ENCODE measurements at places on chromosomes 3 and 15.

- no peak for DNase-seq
Observed at GRCh38 chr3:181844211-181844610, 132.5 kb downstream of the SOX2 start.

GRCh38 chr15:81047928-81048327 lies 47.2 kb downstream of the TLNRD1 start:
- no peak for DNase-seq

DNA sequence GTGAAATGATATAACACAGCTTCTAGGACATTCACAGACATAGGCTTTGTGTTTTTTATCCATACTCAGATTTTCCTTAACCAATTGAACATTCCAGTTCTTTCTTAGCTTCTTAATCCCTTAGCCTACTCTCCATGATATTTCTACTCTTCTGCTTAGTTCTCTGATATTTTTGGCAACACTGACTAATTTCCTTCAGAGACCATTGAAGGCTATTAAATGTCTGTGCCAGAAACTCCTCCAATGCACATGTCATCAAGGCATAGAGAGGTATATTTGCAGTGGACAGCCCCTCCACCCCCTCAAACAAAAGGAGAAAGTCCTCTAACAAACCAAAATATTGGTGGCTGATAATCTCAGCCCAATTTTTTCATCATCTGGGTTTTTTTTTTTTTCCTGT lies 105.9 kb upstream of the TSC22D2 start:
- peak; percentile 75 for DNase-seq

DNA sequence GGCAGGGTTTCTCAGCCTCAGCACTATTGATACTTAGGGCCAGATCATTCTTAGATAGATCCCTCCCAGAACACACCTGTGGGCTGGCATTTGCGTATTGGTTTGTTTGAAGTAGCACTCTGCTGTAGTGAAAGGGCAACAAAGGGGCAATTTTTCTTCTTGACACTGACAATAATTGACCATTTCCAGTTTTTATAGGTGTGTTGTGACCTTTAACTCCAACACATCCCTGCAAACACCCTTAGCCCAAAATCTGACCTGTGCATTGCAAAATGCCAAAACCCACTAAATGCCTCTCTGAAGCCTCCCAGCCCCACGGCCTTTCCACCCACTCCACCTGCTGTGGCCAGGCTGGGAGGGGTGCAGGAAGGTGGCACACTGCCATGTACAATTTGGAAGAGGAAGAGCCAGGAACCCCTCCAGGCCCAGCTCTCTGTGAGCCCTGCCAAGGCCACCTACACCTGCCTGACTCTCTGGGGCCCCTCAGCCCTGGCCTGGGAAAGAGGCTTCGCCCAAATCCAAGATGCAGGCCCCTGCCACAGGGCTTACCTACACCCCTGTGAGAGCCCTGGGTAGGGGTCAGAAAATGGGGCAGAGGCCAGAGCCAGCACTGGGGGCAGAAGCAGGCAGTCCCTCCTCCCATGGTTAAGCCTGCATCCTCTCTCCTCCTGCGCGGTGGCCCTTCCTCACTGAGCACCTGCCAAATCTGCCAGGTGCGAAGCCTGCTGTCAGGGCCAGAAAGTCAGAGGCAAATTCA lies 9.6 kb upstream of the CYP11A1 start:
- no peak for DNase-seq

DNA sequence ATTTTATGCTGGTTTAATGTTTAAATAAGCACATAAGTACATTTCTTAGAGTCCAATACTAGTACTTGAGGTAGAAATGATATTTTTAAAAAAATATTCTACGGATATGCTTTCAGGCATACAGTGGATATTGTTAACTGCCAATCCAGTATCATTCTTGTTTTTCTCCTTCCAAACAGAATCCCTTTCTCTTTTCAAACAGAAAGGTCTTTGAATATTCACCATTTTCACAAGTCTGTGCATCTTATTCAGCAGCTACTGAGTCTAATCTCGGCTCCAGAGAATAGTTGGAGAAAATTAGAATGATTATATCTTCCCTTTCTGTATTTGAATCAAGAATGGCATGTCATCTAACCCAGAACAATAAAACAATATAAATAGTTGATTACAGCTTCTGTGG lies 174.5 kb downstream of the GOLGA6L6 start:
- DNase-seq = no peak

DNA sequence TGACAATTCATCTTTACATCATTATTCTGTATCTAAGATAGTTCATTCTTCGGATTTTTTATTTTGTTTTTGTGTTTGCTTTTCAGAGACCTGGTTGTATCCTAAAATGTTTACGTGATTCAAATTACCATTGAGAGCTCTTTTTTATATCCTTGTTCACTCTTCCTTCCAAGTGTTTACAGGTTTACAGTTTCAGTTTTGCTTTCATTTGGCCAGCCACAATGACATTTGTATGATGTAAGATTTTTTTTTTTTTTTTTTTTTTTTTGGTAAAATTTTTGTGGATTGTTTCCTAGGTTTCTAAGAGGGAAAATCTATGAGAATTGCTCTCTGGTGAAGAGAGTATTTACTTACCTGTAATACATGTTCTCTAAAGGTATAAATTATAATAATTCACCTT lies 55.0 kb downstream of the SETD5 start:
- DNase-seq = no peak

- DNase-seq = no peak
Observed at GRCh38 chr3:166713787-166714186, 666.3 kb downstream of the ZBBX start.

GRCh38 chr3:171646357-171647133 lies 163.7 kb downstream of the PLD1 start:
- peak; percentile 55 for DNase-seq

- DNase-seq = no peak
Observed at GRCh38 chr3:61928039-61928438, 366.7 kb downstream of the PTPRG start.

- no peak for DNase-seq
Observed at GRCh38 chr15:43966646-43967045, 139.8 kb downstream of the WDR76 start.

DNA sequence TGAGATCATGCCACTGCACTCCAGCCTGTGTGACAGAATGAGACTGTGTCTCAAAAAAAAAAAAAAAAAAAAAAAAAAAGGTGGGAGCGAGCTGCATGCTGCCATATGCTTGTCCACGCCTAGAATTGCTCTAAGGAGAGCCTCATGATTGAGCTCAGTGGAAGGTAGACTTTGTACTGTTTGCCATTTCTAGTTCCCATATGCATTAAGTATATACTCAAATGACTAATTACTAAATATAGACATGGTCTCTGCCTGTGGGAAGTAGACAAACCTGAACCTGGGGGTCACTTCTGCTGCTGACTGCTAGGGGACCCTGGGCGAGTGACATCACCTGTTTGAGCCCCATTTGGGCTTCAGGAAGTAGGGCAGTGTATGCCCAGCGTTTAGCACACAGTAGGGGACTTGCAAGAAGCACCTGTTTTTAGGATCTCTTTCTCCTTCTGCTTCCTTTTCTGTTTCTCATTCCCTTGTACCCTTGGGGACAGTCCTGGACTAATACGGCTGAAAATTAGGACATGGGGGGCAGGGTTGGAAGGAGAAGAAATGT lies 27.2 kb downstream of the PRKCD start:
- DNase-seq = no peak

- DNase-seq = peak; percentile 21
Observed at GRCh38 chr3:107959550-107960154, 131.2 kb downstream of the CD47 start.

DNA sequence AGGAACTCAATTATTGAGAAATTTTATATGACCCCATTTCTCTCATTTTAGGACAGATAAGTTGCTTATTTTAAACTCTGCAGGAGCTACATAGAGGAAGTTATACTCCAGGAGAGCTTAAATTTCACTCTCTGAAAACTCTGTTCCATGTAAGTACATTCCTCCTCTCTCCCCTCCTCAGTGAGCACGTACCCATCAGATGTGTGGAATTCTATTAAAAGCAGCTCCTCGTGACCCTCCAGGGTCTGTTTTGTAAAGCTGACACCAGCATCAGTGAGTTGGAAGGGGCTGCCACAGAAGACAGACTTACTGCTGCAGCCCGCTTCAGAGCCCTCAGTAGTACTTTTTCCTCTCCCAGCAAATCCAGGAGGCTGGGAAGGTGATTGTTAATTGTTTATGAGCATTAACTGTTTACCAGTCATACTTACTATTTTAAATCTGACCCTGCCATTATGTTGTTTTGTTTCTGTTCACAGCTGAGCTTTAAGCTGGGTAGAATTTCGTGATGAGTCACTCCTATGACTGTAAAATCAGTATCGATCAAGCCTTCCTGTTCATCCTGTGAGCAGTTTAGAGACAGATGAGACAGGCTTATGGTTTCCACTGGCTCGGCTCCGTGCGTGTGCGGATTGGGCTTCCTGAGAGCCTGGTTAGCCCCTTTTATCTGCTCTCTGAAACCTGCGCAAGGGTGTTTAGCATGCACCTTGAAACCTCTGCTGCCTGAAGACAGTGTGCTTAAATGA lies 20.4 kb downstream of the IGF1R start:
- no peak for DNase-seq

- peak; percentile 90 for DNase-seq
Observed at GRCh38 chr3:45656575-45657363, 32.4 kb upstream of the SACM1L start.

DNA sequence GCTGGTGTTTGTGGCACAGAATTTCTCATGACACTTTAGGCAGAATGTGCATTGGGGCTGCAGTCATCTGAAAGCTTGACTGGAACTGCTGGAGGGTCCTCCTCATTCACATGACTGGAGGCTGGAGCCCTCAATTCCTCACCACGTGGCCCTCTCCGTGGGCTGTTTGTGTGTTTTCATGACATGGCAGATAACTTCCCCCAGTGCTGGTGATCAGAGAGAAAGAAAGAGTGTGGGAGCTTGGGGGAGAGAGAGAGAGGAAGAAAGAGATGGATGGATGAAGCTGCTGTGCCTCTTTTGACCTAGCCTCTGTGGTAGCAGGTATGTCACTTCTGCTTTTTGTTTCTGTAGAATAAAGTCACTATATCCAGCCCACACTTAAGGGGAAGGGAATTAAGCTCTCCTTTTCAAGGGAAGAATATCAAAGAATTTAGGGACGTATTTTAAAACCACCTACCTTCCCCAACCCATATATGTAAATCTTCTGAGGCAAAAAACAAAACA lies 169.6 kb upstream of the IL12A start:
- DNase-seq = no peak

- no peak for DNase-seq
Observed at GRCh38 chr3:133956982-133957381, 61.3 kb upstream of the RAB6B start.

DNA sequence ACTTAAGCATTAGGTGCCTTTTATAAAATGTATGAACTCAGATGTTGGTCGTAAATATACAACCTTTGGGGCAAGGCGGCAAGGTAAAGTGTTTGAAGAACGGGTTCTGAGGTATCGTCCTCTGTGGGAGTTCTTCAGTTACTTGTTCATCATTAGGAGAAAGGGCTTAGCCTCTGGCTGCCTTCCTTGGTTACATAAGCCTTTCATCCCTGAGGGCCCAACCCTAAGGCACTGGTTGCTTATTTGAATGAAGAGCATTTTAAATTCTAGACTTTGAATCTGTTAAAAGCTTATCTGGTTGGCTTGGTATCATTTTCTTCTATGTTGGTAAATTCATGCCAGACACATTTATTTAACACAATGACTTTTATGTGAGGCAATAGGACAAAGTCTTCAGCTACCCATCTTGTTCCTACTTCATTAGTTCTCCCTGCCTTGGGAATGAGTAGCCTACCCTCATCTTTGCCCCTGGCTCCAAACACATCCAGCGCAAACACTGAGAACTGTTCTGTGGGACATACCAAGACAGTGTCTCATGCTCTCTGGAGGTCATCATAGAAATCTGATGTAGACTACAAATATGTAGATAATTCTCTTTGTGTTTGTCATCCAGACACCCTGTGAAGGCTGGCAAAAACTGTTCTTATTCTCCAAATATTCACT lies 12.4 kb upstream of the CCDC80 start:
- DNase-seq = no peak

DNA sequence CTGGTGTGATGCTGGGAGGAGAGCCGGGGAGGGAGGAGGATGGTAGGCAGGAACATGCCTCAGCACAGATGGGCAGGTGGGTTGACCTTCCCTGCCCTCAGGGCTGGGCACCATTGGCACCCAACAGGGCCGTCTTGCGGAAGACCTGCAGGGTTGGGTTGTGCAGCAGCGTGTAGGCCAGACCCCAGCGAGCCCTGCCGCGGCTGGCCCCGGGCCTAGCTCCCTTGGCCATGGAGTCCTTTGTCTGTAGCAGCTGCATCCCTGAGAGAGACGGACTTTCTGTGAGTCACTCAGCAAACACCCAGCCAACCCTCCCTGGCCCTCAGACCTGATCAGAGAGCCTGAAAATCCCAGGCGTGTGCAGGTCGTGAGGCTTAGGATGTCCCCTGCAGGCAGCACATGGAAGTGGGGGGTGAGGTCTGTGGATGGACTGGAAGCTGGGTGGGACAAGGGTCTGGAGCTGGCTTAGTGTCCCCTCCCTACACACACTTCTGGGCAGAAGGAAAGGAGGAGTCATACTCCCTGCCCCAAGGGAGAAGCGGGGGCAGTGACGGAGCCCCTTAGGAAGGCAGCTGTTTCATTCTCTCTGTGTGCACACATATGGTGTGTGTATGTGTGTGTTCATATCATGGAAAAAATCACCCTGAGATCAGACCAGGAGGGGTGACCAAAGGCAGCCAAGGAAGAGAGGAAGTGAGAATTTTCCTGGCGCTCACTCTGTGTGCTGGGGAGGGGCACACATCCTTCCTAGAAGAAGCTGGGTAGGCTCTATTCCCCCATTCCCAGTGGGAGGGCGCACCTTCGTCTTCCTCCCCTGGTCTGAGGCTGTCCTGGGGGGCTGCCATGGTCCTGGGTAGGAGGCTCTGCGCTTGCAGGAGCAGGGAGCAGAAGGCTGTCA lies 6.7 kb downstream of the ISLR start:
- peak; percentile 74 for DNase-seq

DNA sequence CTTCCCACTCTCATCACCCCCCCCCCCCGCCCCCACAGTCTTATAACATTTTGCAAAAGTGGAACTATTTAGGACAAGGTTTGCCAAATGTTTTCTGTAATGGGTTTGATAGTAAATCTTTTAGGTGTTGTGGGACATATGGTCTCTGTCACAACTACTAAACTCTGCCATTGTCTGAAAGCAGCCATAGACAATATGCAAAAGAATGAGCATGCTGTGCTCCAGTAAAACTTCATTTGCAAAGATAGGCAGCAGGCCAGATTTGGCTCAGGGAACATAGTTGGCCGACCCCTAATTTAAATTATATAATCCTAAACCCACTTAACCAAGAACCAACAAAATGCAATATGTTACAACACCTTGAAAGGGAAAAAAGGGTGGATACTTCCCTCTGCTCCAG lies 46.4 kb downstream of the TIPARP start:
- no peak for DNase-seq

GRCh38 chr15:62066663-62067447 lies at the start of gene C2CD4A:
C2CD4A (plus strand) TSS chr15:62066977; CDS start chr15:62067614, 637 bp downstream.
- DNase-seq = no peak
